ENCODE measurements at places on chromosomes 4 and X.
A peak's percentile ranks its signal among the peaks of the same experiment; 100 is the strongest.

GRCh38 chr4:144647095-144647561, 1.2 kb downstream of the HHIP start:
- no peaks in the 10 kb centered on the region for H3K36me3 ChIP-seq
- peak overlapping the region; percentile 81 for H3K4me3 ChIP-seq
- H3K27me3 ChIP-seq = peaks cover 41% of the 10 kb centered on the region
- peak; percentile 6 for DNase-seq
- H3K4me1 ChIP-seq = peaks cover 27% of the 10 kb centered on the region

DNA sequence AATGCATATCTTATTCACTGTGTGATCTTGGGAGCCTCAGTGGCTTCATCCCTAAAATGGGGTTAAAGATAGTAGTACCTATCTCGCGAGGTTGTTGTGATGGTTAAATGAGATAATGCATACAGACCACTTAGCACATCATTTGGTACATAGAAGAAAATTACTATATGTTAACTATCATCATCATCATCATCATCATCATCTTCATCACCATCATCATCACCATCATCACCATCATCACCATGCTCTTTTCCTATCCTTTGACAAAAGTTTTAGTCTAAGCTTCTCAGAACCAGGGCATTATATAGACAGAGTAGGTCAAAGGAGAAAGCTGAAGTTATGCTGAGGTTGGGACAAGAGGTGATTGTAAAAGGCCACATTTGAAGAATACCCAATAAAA, 145.0 kb downstream of the GPC3 start:
- DNase-seq = no peak
- H3K4me3 ChIP-seq = no peak overlapping the region
- no peaks in the 10 kb centered on the region for H3K36me3 ChIP-seq
- H3K27ac ChIP-seq = no peak overlapping the region

DNA sequence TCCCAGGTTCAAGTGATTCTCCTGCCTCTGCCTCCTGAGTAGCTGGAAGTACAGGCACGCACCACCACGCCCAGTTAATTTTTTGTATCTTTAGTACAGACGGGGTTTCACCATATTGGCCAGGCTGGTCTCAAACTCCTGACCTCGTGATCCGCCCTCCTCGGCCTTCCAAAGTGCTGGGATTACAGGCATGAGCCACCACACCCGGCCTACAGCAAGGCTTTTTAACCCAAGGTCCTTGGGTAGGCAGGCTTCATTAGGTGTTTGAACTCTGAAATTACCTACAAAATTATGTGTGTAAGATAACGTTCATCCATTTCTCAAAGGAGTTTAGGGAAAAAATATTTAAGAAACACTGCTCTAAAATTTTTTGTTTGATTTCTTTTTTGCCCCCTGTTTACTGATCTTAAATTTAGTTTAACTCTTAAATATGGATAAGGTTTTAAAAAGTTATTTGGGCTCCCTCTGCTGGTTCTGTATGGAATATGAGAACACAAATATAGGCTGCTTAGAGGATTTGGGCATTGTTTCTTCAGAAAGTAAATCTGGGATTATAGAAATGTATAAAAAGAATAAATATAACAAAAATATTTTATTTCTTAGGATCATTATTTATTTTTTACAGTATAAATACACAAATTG, 92.8 kb downstream of the CBR4 start:
- no peak overlapping the region for H3K4me3 ChIP-seq
- no peaks in the 10 kb centered on the region for H3K36me3 ChIP-seq
- no peak overlapping the region for H3K27ac ChIP-seq
- H3K4me1 ChIP-seq = no peaks in the 10 kb centered on the region
- no peak for DNase-seq

DNA sequence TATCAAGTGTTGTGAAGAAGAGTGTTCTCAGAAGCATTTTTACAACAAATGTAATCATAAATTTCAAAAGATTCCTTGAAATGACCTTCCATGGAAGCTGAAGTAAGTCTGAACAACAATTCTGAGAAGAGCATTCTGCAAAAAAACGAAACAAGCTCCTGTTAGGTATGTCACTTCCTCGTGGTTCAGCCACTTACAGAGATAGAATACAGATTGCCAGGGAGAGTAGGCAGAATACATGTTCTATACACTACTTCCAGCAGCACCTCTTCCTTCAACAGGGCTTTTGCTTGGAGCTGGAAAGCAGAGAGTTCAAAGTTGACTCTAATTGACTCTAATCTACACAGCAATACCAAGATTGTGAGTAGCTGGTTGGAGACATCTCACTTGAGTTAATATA, 274.5 kb downstream of the ADGRA3 start:
- no peak overlapping the region for H3K27ac ChIP-seq
- no peaks in the 10 kb centered on the region for H3K36me3 ChIP-seq
- H3K4me3 ChIP-seq = no peak overlapping the region

GRCh38 chr4:537436-538264, 38.4 kb downstream of the TMEM271 start:
- no peak overlapping the region for H3K4me3 ChIP-seq
- no peak overlapping the region for H3K27ac ChIP-seq
- H3K4me1 ChIP-seq = no peaks in the 10 kb centered on the region
- H3K27me3 ChIP-seq = no peaks in the 10 kb centered on the region
- DNase-seq = no peak

- peak overlapping the region; percentile 96 for H3K27ac ChIP-seq
- H3K27me3 ChIP-seq = no peaks in the 10 kb centered on the region
- peak; percentile 48 for DNase-seq
Measured at GRCh38 chrX:119605464-119606279, 552 bp downstream of the NKRF start.

Measured in activated naive CD8-positive, alpha-beta T cell treated with anti-CD3 and anti-CD28 coated beads, Interleukin-2, amount 50 U/mL, for 24 hours (primary cell).